Skin of body (tissue), 3 donors: ENCODE measurements at places on chromosomes 3 and 15.

GRCh38 chr3:81214631-81215030, 546.8 kb downstream of the GBE1 start:
- DNase-seq = no peak

GRCh38 chr3:128215800-128216495, 62.7 kb downstream of the EEFSEC start:
- no peak for DNase-seq

DNA sequence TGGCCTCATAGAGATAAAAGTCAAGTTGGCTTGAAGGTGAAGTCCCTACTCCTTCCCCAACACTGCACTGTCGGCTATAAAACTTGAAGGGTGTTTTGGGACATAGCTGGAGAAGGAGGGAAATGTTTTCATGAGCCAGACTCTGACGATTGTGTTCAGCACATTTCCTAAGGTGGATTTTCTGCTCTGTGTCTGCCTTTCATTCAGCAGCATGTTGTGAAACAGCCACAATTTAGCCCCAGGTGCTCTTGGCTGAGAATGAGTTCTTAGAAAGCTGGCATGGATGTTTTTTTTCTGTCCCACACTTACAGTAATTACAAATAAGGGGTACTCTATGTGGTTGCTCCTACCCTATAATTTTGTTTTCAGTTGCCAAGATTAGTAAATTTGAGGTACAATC, 492.4 kb downstream of the MCTP2 start:
- DNase-seq = no peak

DNA sequence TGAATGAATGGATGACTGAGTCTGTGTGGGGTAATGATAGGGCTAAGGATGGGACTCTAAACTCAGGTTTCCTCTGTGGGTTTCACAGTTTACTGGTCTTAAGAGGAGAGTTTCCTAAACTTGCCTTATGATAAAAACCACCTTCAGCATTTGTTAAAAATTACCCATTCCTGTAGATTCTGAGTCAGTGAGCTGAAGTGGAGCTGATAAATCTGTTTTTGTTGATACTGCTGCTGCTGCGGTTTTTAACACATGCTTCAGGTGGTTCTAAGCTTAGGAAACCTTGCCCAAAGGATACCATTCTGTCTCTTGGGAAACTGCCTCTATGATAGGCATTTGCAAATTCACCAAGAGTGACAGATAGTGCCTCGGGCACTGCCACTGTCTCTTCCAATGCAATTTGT, 52.6 kb downstream of the MECOM start:
- no peak for DNase-seq

GRCh38 chr3:9690451-9691450, 12.9 kb upstream of the CPNE9 start:
- no peak for DNase-seq

DNA sequence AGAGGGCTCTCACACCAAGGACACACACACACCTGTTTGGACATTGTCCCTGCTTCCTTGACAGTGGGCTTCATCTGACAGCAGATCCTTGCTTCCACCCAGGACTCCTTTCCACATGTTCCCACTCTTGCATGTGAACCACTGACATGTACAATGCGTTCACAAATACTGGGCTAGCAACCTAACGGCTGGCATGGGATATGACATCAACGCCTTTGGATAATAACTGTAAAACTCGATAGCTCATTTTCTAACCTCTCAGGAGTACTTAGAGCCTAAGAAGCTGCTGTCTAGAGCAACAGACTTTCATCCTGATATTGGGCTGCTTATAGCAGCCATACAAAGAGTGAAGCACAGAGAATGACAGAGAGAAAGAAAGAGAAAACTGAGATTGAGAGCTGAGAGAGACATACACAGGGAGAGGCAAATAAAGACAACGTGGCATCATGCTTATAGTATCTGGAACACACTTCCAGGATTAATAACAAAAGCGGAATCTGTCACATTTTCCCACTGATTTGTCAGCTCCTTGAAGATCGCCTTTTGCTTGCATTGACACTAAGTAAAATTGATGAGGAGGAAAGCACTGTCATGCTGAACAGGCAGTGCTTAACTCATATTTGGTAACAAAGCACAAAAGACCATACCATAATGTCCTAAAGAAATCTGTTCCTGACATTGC, 1.7 kb downstream of the GUCA1C start:
- DNase-seq = no peak

GRCh38 chr15:74960286-74960685, 3.7 kb upstream of the RPP25 start:
- DNase-seq = no peak

DNA sequence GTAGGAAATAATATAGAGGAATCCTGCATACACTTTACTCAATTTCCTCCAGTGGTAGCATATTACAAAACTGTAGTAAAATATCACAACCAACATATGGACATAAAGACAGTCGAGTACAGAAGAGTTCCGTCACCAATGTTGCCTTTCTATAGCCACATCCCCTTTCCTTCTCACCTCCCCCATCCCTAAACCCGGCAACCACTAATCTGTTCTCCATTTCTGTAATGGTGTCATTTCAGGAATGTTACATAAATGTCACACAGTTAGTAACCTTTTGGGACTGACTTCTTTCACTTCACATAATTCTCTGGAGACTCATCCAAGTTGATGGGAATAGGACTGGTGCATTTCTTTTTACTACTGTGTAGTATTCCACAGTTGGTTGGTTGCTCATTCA, 41.4 kb upstream of the ATG7 start:
- DNase-seq = no peak

DNA sequence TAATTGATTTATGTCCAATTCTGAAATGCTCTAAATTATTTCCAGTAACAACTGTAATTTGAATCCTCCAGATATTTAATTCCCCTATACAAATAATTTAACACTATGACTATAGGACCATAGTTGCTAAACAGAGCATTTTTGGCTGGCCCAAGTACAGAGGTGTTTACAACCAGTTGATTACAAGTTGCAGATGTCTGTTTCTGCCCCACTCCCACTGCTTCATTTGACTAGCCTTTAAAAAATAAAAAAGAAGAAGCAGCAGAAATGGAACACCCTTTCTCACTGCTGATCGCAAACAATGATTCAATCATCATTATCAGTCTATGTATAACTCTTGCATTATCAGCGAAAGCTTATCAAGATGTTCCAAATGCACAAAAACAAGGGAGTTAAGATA, 54.6 kb downstream of the SENP7 start:
- DNase-seq = no peak

DNA sequence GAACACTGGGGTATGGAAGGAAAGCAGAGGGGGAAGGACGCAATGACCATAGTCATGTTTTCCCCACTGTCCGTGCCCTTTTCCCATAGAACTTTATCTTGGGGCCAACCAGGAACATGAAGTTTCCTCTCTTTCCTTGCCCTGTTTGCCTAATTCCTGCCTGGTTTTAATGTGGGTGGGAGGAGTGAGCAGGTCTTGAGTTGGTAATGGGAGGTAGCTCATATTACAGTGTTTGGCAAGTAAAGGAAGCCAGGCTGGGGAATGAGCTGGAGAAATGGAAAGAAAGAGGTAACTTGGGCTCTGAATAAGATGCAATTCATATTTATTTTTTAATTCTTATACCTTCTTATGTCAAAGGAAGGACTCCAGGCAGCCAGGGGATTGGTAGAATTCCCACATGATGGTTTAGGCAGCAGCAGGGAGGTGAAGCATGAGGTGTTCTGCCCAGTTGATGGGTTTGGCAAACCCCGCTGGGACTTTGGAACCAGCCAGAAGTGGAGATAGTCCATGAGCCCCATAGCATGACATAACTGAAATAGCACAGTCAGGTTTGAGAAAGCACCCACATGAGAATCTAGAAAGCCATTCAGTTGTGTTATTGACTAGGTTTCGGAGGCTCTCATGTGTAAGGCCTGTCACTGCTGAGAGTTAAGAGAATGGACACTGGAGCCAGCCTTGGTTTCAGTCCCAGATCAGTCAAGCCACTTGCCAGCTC, 60.0 kb downstream of the CCK start:
- no peak for DNase-seq

GRCh38 chr3:107662124-107662507, 139.4 kb downstream of the BBX start:
- DNase-seq = peak; percentile 29

GRCh38 chr3:58079773-58080172, 71.6 kb downstream of the FLNB start:
- no peak for DNase-seq

DNA sequence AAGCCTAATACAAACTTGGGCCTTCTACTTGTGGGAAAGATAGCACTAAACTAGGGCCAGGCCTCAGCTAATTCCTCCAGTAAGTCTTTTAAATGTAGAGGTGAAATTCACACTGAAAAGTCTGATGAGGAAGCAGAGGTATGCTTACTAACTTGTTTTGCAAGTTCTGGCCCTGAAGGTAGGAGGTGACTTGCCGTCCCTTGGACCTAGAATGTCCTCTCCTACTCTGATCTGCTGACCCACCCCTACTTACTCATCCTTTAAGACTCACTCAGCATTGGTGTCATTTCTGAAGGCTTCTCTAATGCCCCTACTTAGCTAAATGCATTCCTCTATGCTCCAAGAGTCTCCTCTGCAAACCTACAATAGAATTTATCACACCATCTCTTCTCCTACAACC, 19.4 kb downstream of the RIOX2 start:
- no peak for DNase-seq

DNA sequence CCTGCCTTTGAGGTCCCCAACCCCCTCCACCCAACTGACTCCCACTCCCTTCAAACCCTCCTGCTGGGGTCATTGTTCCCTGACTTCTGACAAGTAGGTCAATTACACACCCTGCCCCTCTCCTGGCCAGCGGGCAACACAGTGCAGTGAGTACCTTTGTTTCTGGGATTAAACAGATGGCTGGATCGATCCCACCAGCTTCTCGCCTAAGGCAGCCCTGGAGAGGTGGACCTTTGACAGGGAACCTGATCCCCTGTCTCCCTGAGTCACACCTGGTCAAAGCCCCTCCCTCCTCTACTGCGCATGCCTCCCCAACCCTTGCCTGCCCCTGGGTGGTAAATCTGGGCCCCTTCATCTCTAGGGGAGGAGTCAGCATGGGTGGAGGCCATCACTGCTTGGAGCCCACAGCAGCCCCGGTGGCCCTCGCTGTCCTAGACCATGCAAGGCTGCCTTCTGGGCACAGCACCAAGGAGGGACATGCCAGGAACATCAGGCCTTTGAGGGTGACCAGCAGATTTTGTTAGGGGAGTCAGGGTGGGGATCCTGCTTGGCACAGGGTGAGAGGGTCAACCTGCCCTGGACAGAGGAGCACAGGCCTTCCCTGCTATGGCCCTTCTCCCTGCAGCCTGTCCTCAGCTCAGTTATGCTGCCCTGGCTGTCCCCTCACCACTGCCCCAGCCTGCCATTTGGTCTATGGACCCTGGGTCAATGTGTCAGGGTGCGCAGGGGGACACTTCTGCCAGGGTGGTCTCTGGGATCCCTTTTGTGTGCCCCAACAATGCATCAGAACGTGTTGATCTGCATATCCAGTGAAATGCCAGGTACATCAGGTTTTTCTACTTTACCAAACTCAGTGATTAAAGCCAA, 9.8 kb upstream of the PRR23E start:
- DNase-seq = no peak

DNA sequence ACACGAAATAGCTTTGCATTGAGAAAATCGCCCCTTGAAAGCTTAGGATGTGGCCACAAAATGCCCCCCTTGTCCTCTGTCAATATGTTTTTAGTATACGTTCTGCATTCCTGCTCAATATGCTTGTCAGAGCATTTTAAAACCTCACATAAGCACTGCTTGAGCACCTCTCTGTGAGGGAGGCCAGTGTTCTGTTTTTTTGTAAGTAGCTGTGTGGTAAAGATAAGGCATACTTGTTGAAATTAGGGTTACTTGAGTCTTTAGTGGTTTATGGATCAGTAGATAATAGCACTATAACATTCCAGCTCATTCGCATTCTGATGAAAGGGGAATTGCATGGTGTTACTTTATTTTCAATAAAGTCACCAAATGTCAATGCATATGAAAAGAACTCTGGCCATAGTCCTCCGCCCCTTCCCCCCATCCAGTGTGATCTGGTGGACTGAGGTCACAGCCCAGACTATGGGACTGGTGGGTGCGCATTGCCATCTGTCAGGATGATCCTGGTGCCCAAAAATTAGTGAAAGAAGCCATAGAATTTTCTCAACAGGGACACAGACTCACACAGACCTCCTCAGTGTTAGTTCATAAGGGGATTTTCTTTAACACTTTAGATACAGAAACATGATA, 33.1 kb downstream of the IL1RAP start:
- no peak for DNase-seq

GRCh38 chr15:64611085-64611725, 150.8 kb downstream of the ZNF609 start:
- no peak for DNase-seq

DNA sequence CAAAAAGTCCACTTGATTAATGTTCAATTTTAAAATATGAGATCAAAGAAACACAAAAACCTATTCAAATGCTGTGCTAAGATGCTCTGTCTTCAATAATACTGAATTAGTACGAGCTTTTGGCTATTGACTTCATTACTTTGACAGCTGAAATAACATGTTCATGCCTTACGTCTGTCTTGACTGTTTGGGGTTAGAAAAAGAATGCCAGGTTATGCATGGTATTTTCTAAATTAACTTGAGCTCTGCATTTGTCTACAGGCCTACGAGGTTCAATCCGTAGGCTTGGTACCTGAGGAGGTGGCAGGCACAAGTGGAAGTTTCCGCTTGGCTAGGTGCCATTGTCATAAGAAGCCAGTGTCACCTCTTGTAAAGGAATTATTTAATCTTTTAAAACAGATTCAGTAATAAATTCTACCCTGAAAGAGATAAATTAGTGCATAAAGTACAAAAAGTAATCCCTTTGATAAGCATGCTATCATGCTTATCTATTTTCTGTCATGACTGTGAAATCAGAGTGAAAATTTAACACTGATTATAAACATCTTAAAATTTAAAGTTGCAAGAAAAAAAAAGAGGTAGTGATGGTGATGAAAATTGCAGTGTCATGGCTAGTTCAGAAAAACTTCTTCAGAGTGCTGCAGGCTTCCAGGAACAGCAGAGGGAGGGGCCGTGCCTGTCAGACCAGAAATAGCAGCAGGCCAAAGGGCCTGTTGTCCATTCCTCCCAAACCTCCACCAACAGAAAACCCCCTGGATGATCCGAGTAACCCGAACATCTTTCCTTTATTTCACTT, 115.7 kb downstream of the ARRDC4 start:
- no peak for DNase-seq

- no peak for DNase-seq
Observed at GRCh38 chr3:112464264-112464663, 35.0 kb downstream of the BTLA start.

- DNase-seq = no peak
Observed at GRCh38 chr15:95247071-95247984, 1016.0 kb downstream of the MCTP2 start.

GRCh38 chr3:57544181-57545125, at the start of gene DNAH12:
Gene DNAH12 (minus strand): TSS chr3:57544344. CDS start chr3:57542870, 1,474 bp downstream.
- no peak for DNase-seq
